Mucosa of gallbladder (tissue), 1 donor: ENCODE measurements at places on chromosomes 2 and 18. TPM values are rescaled to one million over a fixed set of nuclear protein-coding genes. Genes with fewer than 3 reads are reported as not detected.

The OXER1 gene
- total RNA-seq: 3.7 TPM

The STPG4 gene
- total RNA-seq: 0.20 TPM

The ZC3H8 gene
- total RNA-seq: 5.6 TPM

DNA sequence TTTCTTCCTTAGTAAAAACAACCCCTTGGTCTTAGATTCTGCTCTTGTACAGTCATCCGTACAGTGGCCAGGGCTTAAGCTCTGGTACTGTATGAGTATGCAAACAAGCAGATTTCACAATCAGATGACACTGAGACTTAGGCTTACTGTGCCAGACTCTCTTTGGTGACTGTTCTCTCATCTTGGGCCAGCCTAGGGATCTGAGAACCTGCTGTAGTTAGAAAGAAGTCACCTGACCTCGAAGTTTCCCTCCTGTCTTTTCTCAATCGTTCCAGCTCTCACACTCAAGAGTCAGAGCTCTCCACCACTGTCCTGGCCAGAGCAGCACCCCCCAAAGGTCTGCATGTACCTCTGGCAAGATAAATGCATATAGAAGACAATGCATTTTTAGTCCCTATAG lies 63.2 kb downstream of the ZEB2 start:
- DNase-seq: no peak

DNA sequence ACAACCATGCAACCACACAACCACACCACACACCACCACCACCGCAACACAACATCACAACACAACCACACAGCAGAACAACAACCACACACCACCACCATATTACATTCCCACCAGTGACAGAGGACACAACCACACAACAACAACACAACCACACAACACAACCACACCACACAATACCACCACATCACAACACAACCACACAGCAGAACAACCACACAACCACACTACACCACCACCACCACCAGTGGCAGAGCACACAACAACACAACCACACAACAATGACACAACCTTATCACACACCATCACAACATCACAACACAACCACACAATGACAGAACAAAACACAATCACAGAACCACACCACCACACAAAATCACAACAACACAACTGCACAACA lies 313.0 kb upstream of the MYT1L start:
- DNase-seq: no peak
